ENCODE measurements at places on chromosomes 16 and 17.

DNA sequence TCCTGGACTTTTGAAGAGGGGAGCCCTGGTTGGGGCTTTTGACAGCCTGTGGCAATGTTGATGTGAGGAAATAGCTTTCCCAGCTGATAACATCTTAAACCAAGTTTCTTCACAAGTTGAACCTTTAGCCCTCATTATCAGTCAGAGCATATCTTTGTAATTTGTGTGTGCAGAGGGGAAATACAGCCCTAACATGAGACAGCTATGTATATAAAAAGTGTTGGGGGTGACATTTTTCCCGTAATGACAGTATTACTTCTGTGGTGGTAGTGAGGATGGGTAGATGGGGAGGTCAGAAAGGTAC is 221.1 kb downstream of the FTO start:
- DNase-seq: no peak

- DNase-seq: no peak
These were observed 5.1 kb downstream of the INPP5K start for GRCh38 chr17:1511290-1511689.

GRCh38 chr17:41624208-41625101 is at the start of gene KRT17:
KRT17 (minus strand) TSS chr17:41624575; CDS start chr17:41624509, 66 bp downstream.
- DNase-seq: no peak

- peak; percentile 58 for DNase-seq
These were observed 92.7 kb downstream of the ABCC1 start for GRCh38 chr16:16042076-16042475.

GRCh38 chr16:17101646-17102045 is 369.1 kb downstream of the XYLT1 start:
- DNase-seq: no peak

DNA sequence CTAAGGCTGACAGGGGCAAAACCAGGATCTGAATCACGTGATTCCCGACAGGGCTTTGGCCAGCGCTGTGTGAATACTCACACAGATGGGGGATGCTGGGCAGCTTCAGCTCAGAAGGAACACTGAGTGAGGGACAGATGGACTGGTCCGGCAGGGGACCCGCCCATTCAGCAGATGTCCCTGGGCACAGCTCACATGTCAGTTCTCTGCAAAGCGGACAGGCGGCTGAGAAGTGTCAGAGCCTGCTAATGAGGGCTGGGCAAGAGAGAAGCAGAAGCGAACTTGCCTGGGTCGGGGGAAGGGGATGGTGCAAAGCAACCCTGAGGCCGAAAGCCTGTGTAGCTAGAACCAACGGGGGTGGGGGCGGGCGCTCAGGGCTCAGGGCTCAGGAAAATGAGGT is 11.9 kb upstream of the GLIS2 start:
- DNase-seq: no peak

DNA sequence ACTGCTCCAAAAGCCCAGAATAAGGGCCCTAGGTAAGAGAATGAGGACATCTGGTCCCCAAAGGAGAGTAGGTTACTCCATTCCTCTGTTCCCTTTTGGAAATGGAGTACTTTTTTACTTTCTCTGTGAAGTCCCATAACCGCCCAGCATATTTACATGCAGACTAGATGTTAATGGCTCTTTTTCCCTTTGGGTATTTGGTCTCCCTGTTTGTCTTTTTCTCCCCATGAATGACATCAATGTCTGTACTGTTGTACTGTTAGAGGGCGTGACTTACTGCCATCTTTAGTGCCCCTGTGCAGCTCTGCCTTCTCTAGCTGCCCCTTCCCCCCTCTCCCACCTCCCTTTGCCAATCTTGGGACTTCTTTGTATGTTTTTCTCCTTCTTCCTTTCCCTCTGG is 19.0 kb downstream of the GPR179 start:
- DNase-seq: no peak

GRCh38 chr17:83053739-83054451 is 25.5 kb upstream of the METRNL start:
- peak; percentile 81 for DNase-seq

DNA sequence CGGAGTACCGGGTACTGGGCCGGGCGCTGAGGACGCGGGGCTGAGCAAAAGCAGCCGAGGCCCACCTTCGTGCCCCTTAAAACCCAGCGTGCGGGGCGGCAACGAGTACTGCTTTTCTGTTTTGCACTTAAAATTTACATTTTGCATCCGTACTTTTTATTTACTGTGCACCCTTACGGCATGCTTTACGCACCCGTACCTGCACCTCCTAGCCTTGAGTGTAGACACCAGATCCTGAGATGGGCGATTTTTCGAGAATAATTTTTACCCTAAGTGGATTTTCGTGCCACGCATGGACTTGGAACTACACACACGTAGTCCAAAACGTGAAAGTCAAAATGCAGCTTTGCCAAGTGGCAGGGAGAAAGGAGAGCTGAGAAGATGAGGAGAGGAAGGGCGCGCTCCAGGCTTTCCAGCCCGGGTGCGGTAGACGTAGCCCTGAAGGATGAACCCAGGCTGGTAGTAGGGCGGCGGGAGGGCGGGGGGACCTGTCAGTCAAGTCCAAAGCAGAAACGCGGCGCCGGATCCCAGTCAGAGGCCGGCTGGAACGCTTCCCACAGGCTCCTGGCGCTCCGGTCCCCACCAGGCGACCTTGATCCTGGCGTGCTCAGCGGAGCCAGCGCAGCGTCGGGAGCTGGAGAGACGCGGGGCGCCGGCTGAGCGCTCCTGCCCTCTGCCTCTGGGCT is 1.2 kb upstream of the CBLN1 start:
- no peak for DNase-seq

- DNase-seq: no peak
These were observed 867.2 kb downstream of the CDH11 start for GRCh38 chr16:64254443-64255367.
